Activated CD4-positive, CD25-positive, alpha-beta regulatory T cell (primary cell): ENCODE measurements at places on chromosomes 12 and 14.

DNA sequence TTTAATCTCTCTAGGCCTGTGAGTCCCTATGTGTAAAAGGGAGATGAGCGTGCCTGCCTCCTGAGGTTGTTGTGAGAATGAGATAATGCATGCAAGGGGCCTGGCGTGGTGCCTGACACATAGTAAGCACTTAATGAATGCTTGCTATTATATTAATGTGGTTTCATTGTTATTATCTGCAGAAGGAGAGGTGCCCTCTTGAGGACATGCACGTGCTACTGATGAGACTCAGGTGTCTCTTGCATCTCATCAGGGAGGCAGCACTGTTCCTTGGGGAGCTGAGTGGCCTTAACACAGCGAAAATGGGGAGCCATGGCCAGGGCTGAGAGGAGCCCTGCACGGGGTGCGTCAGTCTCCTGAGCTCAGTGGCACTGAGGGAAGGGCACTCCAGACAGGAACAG lies 29.9 kb upstream of the BCDIN3D start:
- DNase-seq, result no peak

DNA sequence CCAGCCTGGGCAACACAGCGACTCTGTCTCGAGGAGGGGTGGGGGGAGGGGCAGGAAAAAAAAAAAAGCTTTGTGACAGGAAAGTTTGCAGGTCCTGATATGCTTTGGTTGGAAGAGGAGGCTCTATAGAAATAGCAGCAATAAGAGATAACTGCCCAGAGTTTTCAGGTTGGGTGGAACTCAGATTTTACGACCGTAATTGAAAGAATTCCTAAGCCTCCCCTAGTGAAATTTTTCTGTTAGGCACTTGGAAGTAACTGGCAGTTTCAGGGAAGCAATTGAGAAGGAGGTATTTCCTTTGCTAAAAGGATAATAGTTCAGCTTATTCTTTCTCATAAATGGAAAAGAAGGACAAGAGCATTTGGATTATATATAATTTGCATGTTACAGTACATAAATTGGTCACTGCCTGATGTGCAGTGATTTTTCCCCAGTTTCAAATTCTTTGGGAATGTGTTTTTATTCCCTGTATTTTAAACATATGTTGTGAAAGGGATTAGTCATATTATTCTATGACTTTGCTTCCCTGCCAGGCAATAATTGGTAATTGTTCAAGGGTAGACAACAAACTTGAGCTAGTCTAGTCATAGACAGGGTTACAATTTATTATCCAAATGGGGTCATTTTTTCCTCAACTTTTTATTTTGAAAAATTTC lies 452.8 kb downstream of the AEBP2 start:
- no peak for DNase-seq

GRCh38 chr14:98162856-98163805 lies 1108.9 kb downstream of the BCL11B start:
- DNase-seq, result no peak

DNA sequence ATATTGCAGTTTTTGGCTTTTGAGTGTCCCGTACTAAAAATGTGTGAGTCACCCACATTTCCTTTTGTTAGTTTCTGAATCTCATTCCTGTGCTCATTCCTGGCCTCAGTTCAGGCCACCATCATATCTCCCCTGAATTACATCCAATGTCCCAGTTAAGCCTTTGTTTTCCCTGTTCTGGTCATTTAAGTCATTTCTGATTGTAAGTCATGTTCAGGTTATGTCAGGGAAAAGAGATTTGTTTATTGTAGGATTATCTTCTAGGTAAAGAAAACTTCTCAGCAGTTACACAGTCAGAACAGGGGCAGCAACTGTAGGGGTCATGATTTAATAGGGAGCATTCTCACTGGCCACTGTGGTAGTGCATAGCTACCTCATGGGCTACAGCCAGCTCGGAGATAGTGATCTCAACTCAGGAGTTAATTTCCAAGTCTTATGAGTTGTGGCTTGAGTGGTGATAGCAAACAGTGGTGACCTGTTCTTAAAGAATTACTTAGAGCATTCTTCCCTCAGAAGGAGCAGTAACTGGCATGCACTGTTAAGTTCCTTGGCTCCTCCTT lies 6.7 kb downstream of the DDX47 start:
- no peak for DNase-seq

DNA sequence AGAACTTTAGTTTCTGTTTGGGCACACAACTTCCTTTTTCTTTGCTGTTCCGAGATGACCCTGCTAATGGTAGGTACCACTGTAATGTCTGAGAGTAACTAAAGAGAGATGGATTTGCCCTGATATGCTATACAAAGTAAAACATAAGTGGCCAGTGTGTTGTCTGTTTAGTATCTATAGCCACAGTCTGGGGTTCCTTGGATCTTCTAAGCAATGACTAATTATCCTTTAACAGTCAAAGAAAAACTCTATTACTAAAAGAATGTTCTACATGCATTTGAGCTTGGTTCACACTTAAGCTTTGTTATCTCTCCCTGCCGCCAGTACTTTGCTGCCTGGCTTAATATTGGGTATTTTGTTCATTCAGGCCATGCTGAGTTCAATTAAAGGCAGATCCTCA lies 1051.9 kb upstream of the FLRT2 start:
- DNase-seq, result no peak

- DNase-seq, result no peak
Measured at GRCh38 chr12:132393991-132394949, 64.9 kb upstream of the GALNT9 start.

- DNase-seq, result no peak
Measured at GRCh38 chr12:114851981-114852380, 168.0 kb upstream of the TBX3 start.

GRCh38 chr14:90513161-90514014 lies 116.6 kb downstream of the CALM1 start:
- DNase-seq, result no peak

- DNase-seq, result no peak
Measured at GRCh38 chr14:98280436-98280835, 991.6 kb downstream of the BCL11B start.

- DNase-seq, result no peak
Measured at GRCh38 chr12:130958557-130959140, 4.9 kb downstream of the ADGRD1 start.

DNA sequence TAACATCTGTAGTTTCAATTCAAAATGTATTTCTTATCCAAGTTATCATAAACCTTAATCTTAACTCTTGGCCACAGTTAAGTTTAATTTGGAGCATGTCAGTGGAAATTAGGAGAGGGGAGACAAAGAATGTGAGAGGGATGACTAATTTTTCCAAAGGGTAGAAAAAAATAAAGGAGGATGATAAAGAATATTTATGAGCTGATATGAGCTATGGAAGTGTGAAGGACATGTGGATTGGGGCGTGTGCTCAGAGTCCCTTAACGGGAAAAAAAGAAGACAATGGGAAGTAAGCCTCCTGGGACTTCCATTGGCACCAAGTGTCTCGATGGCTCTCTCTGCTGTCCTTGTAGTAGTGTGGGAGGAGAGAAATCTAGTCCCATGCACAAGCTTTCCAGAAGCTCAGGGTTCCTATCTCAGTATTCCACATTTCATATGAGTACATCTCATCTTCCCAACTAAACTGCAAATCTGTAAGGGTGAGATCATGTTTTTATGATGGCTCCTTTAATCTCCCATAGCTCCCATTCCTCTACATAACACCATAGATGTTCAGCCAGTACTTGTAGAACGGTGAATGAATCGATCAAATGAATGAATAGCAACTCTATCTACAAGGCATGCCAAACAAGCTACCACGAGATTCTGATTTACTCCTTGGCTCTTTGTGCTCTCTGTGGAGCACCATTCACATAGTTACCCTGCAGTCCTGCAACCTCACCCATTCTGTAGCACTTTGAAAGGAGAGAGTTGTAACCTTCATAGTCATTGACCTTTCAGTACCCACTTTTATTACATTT lies 27.4 kb downstream of the BCL2L14 start:
- no peak for DNase-seq

- DNase-seq, result no peak
Measured at GRCh38 chr14:98368916-98369315, 903.1 kb downstream of the BCL11B start.

- DNase-seq, result no peak
Measured at GRCh38 chr12:26948309-26948708, 10.0 kb downstream of the FGFR1OP2 start.

DNA sequence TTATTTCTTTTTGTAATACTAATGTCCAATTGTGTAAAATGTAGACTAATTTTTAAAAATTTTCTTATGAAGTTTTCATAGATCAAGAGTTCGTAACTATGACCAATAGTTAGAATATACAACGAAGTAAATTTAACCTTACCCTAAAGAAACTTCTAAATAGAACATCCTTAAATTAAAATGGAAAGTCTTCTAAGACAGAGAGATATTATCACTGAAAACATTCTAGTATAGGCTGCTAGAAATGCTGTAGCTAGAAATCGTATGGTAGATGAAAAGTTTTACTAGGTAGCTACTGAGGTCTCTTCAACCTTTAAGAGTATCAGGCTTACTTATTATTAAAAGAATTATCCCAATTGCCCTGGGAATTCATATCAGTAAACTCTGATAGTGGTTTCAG lies 925 bp downstream of the CLEC2A start:
- DNase-seq, result no peak
